ENCODE measurements at places on chromosomes 2 and 18.

- DNase-seq, result no peak
Measured at GRCh38 chr2:154437104-154437503, 261.4 kb upstream of the KCNJ3 start.

GRCh38 chr2:202423139-202423538, 47.0 kb downstream of the BMPR2 start:
- no peak for DNase-seq

DNA sequence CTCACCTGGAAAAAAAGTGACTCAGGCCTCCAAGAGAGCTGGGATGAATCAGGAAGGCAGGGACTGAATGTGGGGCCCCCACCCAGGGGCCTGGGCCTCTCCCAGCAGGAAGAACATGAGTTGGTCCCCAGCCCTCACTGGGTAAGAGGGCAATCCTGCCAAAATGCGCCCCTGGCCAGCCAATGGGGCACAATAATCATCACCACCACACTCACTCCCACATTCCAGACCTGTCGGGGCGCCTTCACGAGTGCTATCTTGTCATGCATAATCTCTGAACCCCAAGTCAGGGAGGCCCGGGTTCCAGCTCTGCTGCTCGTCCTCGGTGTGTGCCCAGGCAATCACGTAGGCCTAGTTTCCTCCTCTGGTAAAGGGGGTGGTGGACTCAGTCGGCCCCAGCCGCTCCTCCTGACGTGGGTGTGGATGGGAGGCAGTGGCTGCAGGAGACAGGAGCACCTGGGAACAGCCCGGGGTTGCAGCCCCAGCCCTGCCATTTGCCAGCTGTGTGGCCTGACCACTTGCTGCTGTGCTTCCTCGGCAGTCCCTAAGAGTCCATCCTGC, 115.1 kb downstream of the CYP26B1 start:
- DNase-seq, result no peak

DNA sequence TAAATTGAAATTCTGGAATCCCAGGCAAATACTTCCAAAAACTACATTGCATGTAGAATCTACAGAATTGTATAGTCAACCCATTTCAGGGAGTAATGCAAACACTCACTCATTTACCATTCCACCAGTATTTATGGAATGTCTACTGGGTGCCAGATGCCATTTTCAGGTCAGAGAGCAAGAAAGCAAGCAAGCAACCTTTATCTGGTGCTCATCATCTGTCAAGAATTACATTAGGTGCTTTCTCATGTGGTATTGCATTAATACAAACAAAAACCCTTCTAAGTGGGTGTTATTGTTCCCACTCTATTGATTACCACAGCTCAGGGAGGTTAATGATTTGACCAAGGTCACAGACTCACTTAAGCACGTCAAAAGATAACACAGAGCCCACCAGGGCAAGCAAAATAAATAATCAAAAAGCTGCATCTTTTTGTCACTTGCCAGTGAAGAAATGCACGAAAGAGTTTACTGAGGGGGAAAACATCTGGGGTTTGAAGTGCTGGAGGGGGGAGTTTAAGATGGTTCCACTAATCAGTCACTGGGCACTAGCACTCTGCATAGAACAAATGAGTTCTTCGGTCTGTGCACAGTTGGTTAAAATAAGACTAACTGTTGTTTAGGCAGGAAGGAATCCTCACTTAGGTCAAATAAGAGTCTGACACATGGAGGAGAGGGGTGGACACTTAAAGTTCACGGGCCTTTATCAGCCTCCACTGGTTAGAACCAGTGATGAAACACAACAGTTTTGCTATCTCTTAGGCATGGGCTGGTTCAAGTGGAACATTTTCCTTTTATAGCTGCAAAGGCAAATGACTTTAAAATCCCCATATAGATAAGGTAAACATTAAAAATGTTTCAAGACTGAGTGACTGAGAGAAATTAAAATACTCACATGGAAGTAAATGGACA, 208.8 kb downstream of the CDH2 start:
- DNase-seq, result no peak

DNA sequence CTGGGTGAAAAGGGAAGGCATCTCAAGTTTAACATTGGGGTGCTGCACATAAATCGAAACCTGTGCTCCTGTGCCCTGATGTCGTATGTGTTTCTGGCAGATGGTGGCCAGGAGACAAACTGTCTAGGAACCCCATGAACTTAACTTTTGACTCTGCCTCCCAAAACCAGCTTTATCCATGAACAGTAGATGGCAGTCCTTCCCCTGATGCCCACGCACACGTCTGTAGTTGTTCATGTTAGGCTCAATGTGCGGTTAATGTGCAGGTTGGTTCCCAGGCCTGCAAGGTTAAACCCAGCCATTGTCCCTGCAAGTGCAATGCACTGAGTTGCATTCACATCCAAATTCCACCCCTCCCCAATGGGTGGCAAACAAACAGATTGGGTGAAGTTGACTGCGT, 44.1 kb upstream of the SIX3 start:
- no peak for DNase-seq

- no peak for DNase-seq
Measured at GRCh38 chr2:201754717-201755415, 25.9 kb downstream of the ALS2 start.

DNA sequence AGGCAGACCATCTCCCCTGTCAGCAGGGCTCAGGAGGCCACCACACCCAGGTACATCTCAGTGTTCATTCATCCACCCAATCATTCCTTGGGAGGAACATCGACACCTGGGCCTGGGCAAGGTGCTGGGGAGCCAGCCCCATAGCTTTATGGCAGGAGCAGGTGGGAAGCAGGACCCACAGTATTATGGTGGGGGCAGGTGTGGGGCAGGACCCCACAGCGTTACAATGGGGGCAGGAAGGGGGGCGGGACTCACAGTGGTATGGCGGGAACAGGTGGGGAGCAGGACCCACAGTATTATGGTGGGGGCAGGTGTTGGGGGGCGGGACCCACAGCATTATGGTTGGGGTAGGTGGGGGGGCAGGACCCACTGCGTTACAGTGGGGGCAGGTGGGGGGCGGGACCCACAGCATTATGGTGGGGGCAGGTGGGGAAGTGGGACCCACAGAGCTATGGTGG, 128.9 kb upstream of the HS6ST1 start:
- no peak for DNase-seq

DNA sequence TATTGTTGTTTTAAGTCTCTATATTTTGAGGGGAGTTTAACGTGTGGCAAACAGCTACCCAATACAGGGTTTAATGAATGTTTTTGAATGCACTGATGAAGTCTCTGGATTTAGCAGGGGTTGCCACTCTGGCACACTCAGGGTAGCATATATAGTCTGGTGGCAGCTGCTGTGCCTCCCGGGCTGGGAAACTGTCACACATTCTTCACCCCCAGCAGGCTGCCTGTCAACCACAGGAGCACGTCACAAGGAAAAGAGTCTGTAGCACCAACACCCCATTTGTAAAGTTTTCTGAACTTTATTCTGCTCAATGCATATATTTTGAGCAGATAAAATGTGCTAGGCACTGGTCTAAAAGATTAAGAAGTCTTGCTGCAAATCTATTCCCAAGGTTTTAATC, 39.3 kb downstream of the NGEF start:
- DNase-seq, result no peak

DNA sequence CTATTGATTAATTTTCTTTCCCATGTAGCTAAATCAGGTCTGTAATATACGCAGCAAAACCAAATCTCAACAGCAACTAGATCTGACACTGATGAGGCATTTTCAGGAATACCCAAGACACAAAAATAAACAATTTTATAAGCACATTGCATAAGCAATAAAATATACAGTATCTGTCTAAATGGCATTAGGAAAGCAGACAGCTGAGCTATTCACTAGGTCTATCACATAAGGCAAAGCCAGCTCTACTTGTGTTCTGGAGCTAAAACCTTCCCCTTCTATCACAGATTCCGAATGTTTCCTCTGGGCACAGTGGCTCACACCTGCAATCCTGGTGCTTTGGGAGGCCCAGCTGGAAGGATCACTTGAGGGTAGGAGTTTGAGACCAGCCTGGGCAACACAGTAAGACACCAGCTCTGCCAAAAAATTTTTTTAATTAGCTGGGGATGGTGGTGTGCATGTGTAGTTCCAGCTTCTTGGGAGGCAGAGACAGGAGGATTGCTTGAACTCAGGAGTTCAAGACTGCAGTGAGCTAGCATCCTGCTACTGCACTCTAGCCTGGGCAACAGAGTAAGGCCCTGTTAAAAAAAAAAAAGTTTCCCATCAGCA, 21.1 kb downstream of the PTPN2 start:
- no peak for DNase-seq

DNA sequence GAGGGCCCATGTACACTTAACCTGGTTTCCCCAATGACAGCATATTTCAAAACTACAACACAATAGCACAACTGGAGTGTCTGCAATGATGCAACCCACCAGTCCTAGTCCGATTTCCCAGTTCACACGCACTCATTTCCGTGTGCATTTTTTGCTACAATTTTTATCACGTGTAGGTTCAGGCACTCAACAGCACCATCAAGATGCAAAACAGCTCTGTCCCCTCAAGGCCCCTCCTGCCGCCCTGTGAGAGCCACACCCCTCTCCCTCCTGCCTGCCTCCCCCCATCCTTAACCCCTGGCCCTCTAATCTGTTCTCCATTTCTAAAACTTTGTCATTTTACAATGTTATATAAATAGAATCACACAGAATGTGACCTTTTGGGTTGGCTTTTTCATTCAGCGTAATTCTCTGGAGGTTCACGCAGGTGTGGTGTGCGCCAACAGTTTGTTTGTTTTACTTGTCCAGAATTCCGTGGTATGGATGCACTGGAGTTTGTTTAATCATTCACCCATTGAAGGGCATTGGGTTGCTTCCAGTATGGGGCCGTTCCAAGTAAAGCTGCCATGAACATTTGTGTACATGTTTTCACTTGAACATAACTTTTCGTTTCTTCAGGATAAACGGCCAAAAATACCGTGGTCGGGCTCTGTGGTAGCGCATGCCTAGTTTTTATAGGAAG, 8.4 kb downstream of the KCNIP3 start:
- no peak for DNase-seq

- no peak for DNase-seq
Measured at GRCh38 chr2:130762910-130763385, 7.6 kb downstream of the AMER3 start.

- no peak for DNase-seq
Measured at GRCh38 chr2:33134791-33135560, 188.2 kb downstream of the LTBP1 start.

Data from suppressor macrophage (primary cell).